ENCODE measurements at places on chromosomes 2 and 18.

DNA sequence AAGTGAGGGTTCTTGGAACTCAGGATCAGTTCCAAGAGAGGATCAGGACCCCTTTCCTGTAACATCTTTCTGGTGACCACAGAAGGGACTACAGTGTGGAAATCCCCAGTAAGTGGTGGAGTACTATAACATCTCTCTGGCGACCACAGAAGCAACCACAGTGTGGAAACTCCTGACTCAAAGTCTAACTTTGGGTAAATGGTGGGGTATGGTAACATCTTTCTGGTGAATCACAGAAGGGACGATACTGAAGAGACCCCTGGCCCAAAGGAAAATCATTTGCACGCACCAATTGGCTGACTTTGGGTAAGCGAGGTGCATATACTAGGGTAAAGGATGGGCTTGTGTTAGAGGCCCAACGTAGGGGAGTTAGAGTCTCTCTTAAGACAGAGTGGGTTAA lies 56.3 kb upstream of the GULP1 start:
- DNase-seq: no peak

- peak; percentile 60 for DNase-seq
Observed at GRCh38 chr2:55102056-55102812, 52.0 kb upstream of the RTN4 start.

GRCh38 chr2:38261569-38262068 lies 115.5 kb downstream of the ATL2 start:
- DNase-seq: no peak

- no peak for DNase-seq
Observed at GRCh38 chr2:227871375-227871791, at the start of gene DAW1. DAW1 (plus strand) TSS chr2:227871631; CDS start chr2:227871690, 59 bp downstream.

DNA sequence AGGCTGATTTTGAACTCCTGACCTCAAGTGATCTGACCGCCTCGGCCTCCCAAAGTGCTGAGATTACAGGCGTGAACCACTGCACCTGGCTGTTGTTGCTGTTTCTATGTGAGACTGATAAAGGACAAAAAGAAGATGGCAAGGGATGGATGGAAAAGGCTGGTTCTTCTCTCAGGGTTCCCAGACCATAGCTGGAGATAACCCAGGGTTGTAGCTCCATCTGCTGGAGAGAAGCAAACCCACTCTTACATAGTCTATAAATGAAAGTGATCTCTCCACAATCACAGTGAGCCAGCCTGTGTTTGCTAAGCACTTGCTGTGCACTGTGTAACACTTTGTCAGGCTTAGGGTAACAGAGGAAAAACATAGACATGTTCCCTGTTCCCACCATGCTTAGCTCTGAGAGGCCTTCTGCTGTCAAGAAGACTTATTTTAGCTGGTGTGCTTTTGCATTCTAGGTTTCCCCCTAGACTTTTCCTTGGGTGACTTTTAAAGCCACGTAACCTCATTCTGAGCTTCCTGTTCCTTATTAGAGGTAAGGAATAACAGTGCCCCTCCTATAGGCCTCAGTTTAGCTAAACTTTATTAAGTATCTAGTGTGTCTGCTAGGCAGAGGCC lies 49.7 kb downstream of the LIMS1 start:
- DNase-seq: peak; percentile 88

GRCh38 chr2:160055726-160056108 lies 6.7 kb downstream of the PLA2R1 start:
- no peak for DNase-seq

- DNase-seq: no peak
Observed at GRCh38 chr18:58527285-58527951, 101.5 kb downstream of the ALPK2 start.

DNA sequence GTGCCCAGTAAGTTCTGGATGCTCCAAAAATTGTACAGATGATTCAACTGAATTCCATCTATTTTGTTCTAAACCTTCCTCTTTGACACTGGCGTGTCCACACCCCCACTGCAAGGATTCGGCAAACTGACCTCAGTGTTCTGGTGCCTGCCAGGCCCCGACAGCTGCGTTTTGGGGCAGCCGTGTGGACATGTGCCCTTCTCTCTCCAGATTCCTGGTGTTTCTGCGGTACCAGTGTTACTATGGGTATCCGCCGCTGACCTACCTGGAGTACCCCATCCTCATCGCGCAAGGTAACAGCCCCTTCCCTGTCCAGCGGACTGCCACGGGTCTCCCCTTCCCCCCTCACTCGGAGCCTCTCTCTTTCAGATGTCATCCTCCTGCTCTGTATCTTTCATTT lies 5.0 kb downstream of the SLC66A3 start:
- no peak for DNase-seq

- DNase-seq: peak; percentile 8
Observed at GRCh38 chr2:229339618-229340017, 68.5 kb upstream of the PID1 start.

DNA sequence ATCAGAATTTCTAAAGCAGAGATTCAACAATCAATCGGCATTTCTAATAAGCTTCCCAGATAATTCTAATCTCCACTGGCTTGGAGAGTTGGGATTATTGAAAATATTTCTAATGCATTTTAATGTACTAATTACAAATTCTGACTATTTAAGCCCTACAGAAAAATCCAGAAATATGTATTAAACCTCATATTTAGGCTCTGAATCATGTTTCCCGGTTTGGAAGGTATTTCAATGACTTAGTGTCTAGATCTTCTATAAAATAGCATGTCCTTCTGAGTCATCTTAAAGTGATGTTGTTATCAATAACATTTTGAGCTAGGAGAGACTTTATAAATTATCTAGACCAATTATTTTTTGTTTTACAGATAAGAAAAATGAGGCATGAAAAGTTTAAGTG lies 258.8 kb upstream of the NRXN1 start:
- peak; percentile 36 for DNase-seq

DNA sequence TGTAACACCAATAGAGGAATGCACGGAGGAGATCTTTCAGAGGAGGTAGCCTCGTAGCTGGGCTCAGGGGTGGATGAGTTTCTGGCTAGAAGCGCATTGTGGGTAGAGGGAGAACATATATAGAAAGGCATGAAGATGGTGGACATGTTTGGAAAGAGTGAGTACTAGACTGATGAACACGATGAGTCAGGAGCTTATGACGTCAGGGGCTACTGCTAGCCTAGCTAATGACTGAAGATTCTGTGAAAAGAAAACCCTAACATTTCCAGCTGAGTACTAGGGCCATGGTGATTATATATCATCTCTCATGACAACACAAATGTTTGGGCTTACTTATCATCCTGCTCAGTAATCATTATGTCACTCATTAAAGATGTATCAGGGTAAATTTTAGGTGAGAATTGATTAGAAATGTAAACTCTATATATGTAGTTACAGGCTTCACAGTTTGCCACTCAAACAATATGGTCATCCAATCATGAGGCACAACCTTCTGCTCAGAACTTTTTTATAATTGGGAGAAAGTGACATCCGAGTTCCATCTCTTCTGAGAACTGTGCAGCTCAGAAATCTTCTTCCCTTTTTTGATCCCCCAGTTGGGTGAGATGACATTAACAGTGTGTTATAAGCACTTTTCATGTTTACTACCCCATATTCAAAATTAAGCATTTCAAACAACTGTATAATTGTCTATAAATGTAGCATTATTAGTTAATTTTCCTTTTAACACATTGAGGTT lies 22.2 kb upstream of the IL1RN start:
- no peak for DNase-seq

DNA sequence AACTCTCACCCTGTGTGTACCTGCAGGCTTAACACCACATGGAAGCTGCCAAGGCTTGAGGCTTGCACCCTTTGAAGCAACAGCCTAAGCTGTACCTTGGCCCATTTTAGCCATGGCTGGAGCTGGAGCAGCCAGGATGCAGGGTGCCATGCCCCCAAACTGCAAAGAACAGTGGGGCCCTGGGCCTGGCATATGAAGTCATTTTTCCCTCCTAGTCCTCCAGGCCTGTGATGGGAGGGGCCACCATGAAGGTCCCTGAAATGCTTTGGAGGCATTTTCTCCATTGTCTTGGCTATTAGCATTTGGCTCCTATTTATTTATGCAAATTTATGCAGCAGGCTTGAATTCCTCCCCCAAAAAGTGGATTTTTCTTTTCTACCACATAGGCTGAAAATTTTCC lies 238.4 kb downstream of the CDCA7 start:
- DNase-seq: no peak

GRCh38 chr18:8791171-8791651 lies 85.9 kb downstream of the MTCL1 start:
- no peak for DNase-seq

GRCh38 chr18:43855376-43855775 lies 578.1 kb upstream of the SYT4 start:
- DNase-seq: no peak

- DNase-seq: peak; percentile 70
Observed at GRCh38 chr18:42048158-42048557, 93.1 kb downstream of the PIK3C3 start.

GRCh38 chr2:147855977-147856376 lies 11.1 kb downstream of the ACVR2A start:
- DNase-seq: no peak
